ENCODE measurements at places on chromosomes 11 and 22. TPM values are rescaled to one million over a fixed set of nuclear protein-coding genes. Genes with fewer than 3 reads are reported as not detected.

The ACRV1 gene
- not detected for total RNA-seq

The IGLL1 gene
- not detected for total RNA-seq

The RHOD gene
- 18.3 TPM for total RNA-seq

The PATE2 gene
- total RNA-seq: not detected

The FZD4 gene
- total RNA-seq: 333 TPM

The CADM1 gene
- total RNA-seq: 2.9 TPM

The SAA2 gene
- 7.7 TPM for total RNA-seq

The OR5B2 gene
- total RNA-seq: not detected

The GP1BB gene
- 1.5 TPM for total RNA-seq

The WBP2NL gene
- total RNA-seq: 1.4 TPM

The TMEM191B gene
- total RNA-seq: not detected

The PKP3 gene
- 0.33 TPM for total RNA-seq

The MUC6 gene
- total RNA-seq: not detected

The NLRP10 gene
- total RNA-seq: not detected

The OR51B2 gene
- not detected for total RNA-seq

The CLMP gene
- 201 TPM for total RNA-seq

The TBC1D22A gene
- 20.5 TPM for total RNA-seq

The SPDYC gene
- total RNA-seq: not detected

The TREH gene
- not detected for total RNA-seq

The NUP98 gene
- 117 TPM for total RNA-seq

The ISX gene
- total RNA-seq: not detected

The LPXN gene
- total RNA-seq: 8.3 TPM

The ZP1 gene
- 1.5 TPM for total RNA-seq

The MPEG1 gene
- total RNA-seq: 58.4 TPM

The HMOX1 gene
- total RNA-seq: 80.4 TPM

The GAL gene
- total RNA-seq: not detected

The MUC2 gene
- 1.3 TPM for total RNA-seq

The HIC2 gene
- 2.9 TPM for total RNA-seq

The BTBD10 gene
- 28.4 TPM for total RNA-seq

The OR51G2 gene
- total RNA-seq: not detected
